ENCODE measurements at places on chromosomes 16 and 17.

DNA sequence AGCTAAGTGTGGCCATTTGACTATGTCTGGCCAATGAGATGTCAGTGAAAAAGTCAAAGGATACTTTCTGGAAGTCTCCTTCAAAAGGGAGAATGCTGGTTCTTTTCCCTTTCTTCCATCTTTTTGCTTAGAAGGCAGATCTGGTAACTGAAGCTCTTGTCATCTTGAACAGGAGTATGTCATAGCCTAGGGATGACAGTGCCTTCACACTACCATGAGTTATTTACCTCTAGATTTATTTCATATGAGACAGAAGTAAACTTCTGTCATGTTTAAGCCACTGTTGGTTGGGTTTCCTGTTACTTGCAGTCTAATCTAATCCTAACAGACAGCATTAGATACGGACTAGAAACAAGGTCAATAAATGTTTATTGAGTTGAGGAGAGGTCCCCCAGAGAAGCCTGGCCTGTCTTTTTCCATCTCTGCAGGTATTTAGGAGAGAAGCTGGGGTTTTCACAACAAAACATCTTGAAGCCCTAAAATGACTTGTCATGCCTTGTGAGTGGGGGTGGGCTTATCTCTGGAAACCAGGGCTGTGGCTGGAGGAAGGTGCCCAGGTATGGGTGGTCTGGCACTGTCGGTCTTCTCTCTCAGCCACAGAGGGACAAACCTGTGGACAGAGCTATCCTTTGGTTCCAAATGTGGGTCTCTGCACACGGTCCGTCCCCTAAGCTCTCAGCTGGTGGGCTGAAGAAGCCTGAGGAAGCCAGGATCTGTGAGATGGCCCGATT is 28.5 kb downstream of the TMEM98 start:
- no peak for DNase-seq

- DNase-seq = no peak
These were observed 11.4 kb downstream of the MMP15 start for GRCh38 chr16:58036943-58037342.

GRCh38 chr17:63445954-63446752 is at the start of gene CYB561:
Gene CYB561, minus strand, starts transcription at chr17:63446306. Its CDS starts 8,759 bp downstream, at chr17:63437547.
- no peak for DNase-seq

DNA sequence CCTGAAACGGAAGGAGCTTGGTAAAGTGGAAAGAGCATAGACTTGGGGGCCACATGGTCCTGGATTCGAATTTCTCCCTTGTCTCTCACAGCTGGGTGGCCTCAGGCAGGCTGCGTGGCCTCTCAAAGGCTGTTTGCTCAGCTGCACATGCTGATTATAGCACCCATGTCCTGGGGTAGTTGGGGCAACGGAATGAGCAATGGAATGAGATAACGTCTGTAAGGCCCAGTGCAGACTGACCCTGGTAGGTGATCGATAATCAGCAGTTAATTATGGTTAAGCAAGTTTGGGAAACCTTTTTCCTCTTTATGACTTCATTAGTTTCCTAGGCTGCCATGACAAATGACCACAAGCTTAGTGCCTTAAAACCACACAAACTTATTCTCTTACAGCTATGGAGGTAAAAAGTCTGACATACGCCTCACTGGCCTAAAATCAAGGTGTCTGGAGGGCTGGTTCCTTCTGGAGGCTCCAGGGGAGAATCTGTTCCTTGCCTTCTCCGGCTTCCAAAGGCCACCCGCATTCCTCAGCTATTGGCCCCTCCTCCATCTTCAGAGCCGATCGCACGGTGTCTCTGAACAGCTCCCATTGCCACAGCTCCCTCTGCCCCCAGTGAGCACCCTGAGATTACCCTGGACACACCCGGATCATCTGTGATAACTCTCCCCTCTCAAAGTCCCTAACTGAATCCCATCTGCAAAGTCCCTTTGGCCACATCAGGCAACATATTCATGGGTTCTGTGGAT is 294.9 kb upstream of the FOXF1 start:
- no peak for DNase-seq

GRCh38 chr17:55224746-55225145 is 40.0 kb upstream of the HLF start:
- no peak for DNase-seq

Measured in activated CD8-positive, alpha-beta memory T cell treated with anti-CD3 and anti-CD28 coated beads for 1 hour (primary cell).